ENCODE measurements at places on chromosomes 6 and 20.

DNA sequence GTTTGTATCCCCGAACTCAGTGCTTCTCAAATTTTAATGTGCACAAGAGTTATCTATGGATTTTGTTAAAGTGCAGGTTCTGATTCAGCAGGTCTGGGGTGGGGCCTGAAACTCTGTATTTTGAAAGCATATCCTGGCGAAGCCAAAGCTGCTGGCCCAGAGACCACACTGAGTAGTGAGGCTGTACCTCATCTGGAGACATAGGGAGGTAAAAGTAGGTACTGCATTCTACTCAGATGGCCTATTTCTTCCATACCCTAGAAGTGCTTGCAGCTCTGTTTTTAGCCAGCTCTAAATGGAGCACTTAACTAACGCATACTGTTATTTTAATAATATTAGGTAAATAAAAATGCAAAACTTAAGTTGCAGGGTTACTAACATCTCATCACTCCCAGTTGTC is 241.6 kb upstream of the PRND start:
- no peak for DNase-seq

DNA sequence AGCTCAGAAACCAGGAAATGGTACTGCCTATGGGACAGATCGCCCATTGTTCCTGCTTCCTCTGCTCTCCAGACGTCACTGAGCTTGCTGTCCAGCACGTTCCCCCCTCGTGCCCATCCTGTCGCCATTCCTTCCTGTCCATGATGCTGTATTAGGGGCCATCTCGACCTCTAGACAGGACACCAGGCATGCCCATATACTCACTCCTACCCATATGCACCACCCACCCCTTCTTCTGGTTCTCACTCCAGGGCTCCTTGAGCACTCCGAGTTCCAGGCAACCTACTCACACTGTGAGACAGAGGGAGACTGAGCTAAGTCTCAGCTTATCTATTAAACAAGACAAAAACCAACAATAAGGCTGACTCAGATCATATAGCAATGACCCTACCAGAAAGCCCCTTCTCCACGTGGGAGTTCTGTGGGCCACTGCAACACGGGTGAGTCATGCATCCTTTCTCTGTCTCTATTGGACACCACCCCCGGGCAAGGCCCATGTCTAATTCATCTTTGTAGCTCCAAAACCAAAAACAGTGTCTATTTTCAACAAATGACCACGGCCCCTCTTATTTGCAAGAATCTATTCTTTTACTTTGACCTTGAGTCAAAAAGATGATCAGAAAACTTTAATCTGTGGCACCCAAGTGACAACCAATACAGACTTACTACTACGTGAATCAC is 65.7 kb downstream of the PSMG4 start:
- DNase-seq: no peak

- DNase-seq: no peak
Observed at GRCh38 chr6:21393441-21394165, 199.9 kb upstream of the SOX4 start.

- no peak for DNase-seq
Observed at GRCh38 chr20:50111120-50111828, 1.7 kb downstream of the UBE2V1 start.

GRCh38 chr6:157951828-157952227 is 29.8 kb upstream of the SYNJ2 start:
- no peak for DNase-seq

- DNase-seq: no peak
Observed at GRCh38 chr6:40359808-40360207, 227.4 kb downstream of the LRFN2 start.

GRCh38 chr6:169950558-169950957 is 199.1 kb downstream of the ERMARD start:
- DNase-seq: no peak

- DNase-seq: no peak
Observed at GRCh38 chr6:12064131-12064530, 52.0 kb downstream of the HIVEP1 start.

DNA sequence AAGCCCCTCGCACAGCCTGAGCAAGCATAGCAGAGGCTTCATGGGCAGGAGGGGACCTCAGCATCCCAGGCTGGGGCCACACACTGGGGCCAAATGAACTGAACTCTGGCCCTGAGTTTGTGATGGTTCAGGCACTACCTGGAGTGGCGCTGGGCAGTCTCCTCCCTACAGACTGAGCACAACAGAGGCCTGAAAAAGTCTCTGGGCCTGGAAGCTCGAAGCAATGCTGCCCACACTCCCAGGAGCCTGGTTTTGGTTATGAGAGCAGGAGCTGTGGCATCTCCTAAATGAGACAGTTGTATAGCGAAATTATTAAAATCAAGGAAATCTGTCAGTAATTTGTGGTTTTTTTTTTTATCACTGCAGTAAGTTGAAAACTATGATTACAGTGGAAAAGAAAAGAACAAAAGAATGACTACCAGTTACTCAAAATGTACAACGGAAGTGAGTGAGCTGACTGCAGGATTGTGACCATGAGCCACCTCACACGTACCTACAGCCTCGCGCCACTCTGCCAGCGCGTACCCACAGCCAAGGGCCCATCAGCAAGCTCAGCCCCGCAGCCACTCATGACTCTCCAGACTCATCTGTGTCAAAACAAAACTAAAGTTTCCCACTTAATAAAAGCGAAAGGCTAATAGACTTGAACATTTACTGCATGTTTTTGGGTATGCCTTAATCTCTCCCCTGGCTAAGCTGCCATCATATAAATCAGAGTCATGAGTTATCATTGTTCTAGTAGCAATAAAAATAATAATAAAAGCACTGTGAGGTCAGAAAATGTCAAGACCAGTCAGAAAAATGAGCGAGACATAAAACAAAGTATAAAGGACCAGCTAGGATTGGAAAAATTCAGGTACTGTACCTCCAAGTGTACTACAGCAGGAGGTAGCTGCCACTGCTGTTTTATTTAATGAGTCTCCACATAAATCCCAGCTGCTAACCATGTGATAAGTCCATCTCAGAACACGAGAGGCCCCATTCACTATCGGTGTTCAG is 177.0 kb downstream of the FOXC1 start:
- DNase-seq: no peak

DNA sequence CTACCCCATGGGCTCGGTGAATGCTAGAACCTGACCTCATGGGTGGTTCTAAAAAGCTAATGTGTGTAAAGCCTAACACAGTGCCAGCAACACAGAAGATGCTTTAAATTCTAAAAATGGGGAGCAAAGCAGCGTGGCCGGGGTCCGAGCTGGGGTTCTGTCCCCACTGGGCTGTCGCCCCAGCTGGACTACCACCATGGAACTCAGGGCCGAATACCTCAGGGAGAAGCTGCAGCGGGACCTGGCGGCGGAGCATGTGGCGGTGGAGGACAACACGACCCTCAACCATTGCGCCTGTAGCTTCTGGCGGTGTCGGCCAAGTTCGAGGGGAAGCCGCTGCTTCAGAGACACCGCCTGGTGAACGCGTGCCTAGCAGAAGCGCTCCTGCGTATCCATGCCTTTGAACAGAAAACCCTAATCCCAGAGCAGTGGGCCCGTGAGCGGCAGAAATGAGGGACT is 8.4 kb downstream of the SOX4 start:
- DNase-seq: no peak

GRCh38 chr6:3326184-3326971 is 67.6 kb downstream of the PSMG4 start:
- DNase-seq: no peak

- DNase-seq: no peak
Observed at GRCh38 chr6:71209626-71210025, 79.0 kb upstream of the OGFRL1 start.
